ENCODE measurements at places on chromosomes 12 and 14.

DNA sequence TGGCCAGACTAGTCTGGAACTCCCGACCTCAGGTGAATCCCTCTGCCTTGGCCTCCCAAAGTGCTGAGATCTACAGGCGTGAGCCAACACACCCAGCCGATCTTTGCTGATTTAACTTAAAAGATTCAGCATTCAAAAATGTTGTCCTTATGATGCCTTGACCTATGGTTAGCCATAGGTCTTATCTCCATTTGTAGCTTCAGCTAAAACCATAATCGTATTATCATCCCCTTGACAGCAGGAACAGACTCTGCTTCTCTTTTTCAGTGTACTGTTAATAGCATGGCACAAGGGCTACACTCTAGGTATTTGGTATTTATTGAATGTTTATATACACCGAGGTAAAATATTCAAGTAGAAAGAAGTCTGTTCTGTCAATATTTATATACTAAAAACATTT is 15.3 kb downstream of the CCDC62 start:
- DNase-seq = peak; percentile 15

DNA sequence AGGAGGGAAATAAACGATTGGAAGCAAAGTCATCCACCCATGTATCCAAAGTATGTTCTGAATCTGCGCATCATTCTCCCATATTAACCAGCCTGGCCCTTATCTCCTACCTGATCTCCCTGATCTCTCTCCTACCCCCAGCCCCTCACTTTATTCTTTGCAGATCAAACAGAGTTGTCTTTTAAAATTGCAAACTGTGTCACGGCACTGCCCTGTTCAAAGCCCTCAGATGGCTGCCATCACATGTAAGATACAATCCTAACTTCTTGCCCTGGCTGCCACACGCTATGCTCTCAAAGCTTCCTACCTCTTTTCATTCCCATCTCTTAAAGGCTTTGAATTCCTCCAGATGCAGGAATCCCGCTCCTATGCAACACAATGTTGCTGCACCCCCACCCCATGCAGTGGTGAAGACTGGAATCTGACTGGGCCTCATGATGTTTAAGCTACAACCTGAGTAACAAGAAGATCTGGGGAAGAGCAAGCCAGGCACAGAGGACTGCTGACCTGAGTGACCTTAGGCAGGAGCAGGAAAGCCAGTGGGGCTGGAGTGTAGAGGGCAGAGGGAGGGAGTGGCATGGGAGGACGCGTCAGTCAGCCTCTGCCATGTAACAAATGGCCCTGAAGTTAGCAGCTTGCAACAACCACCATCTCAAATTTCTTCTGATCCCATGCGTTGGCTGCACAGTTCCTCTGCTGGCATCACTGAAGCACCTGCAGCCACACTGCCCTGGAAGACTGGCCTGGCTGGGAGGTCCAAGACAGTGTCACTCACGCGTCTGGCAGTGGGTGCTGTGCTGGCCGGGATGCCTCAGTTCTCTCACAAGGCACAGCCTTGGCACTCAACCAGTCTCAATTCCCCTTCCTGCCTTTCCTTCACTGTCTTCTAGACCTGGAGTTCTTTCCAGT is 382.8 kb downstream of the BCL11B start:
- DNase-seq = no peak

- DNase-seq = no peak
Measured at GRCh38 chr14:34266344-34266743, 195.7 kb downstream of the SPTSSA start.

DNA sequence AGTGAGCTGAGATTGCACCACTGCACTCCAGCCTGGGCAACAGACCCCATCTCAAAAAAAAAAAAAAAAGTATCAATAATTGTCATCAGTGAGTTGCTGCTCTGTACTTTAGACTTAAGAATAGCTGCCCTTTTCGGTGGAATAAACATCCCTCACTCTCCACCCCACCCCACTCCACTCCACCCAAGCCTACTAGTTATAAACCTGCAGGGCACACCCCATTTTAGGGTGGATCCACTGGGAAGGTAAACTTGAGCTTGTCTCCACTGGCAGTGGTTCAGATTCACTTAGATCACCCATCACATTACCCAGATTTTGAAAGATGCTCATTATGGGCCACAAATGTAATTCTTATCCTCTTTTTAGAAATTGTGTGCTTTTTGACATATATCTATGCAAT is 106.4 kb downstream of the GPR135 start:
- DNase-seq = no peak

DNA sequence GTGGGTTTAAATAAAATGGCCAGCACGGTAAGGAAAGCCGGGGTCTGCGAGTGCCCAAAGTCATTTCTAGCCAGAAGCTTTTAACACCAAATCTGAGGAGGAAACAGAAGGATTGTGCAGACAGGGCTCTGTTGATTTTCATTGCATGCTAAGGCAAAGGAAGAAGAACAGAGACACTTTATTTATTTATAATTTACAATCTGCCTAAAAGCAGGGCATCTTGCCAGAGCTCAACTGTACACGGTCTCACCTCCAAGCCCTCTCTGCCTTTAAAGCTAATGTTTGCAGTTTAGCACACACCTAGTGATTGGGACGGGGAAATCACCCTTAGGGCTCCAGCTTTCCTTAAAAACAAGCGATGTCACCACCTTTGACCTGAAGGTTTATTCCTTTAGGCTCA is 4.0 kb downstream of the KCNA5 start:
- DNase-seq = no peak

GRCh38 chr12:115897729-115898128 is 379.8 kb downstream of the MED13L start:
- no peak for DNase-seq

Data from WERI-Rb-1 (cell line).